Stimulated activated CD4-positive, alpha-beta T cell treated with anti-CD3 and anti-CD28 coated beads, Interleukin-2, amount 100 ng/mL, for 4 hours (primary cell): ENCODE measurements at places on chromosomes 7 and 10.

DNA sequence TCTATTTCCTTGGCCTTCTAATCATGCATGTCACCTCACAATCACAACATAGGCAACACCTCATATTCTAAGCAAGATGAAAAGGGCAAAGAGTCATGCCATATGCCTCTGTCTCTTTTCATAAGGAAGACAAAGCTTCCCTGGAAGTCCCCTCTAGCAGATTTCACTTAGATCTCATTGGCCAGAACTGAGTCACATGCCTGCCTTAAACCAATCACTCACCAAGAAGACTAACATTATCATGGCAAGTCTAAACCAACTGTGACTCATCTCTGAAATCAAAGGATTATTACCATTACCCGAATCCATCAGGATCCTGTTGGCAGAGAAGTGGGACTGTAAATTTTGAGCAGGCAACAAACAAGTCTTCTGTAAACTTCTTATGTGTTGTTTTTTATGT, 27.8 kb downstream of the CAV1 start:
- DNase-seq = no peak

- DNase-seq = no peak
Measured at GRCh38 chr7:15829691-15830090, 143.2 kb upstream of the MEOX2 start.

- peak; percentile 31 for DNase-seq
Measured at GRCh38 chr7:117127585-117128168, 174.4 kb downstream of the ST7 start.

DNA sequence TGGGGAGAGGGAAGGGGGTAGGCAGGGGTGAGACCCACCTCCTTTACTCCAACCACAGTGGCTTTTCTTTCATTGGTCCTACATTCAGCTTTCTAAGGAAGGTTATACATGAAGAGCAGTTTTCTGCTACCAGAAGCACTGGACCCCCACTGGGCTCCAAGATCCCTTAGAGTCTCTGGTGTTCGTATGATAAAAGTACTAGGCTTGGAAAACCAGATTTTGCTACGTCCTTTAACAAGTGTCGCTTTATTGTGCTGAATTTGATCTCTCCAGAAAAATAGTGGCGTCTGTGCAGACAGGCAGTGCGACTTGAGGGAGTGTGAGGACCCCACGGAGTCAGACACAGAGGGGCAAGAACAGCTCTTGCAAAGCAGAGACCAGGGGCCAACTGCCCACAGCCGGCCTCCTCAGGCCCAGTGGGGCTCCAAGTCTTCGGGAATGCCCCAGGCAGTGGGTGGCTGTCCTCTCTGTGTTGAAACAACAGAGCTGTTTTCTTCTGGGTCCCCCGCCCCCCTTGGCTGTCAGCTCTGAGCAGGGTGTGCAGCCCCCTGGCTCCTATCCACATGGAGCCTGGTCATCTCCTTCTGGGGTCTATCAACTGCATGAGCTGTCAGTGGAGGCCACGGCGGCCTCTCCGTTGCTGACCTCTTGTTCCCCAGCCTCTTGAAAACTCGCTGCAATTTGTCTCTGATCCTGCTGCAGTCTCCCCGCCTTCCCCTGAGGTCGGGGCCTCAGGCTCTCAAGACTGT, 333.2 kb downstream of the RPS24 start:
- no peak for DNase-seq

GRCh38 chr10:100482181-100482833, 19.5 kb downstream of the WNT8B start:
- peak; percentile 34 for DNase-seq

DNA sequence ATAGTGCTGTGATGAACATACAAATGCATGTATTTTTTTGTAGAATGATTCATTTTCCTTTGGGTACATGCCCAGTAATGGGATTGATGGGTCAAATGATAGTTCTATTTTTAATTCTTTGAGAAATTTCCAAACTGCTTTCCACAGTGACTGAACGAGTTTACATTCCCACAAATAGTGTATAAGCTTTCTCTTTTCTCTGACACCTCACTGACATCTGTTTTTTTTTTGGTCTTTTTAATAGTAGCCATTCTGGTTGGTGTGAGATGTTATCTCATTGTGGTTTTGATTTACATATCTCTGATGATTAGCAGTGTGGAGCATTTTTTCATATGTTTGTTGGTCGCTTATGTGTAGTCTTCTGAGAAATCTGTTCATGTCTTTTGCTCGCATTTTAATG, 195.0 kb upstream of the AGK start:
- DNase-seq = no peak

DNA sequence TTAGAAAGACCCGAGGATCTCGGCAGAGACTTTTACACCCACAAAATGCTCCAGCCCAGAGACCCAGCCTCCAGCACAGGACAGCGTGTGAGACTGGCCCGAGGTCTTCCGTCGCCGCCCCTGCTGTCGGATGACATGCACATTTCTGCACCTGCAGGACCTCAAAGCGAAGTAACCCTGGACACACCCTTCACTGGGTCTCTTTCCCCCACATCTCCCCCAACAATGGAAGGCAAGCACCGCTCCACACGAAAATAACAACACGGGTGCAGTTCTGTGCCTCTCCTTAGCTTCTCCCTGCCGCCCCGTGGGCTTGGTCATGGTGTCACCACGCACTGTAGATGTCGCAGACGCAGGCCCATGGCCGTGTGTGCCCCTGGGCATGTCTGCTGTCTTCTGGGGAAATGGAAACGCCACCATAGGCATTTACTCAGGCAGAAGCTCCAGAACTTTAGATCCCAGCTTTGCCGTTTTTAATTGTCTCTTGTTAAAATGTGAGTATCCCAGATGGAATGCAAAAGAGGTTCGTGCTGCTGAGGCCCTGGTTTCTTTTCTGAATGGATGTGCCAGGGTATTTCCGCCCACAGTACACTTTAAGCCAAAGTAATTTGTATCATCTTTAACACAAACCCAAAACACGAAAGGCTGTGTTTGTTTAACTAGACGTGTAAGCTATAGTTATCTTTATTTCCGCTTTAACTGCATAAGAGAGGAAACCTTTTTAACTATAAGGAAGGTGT, 237.9 kb downstream of the MGMT start:
- no peak for DNase-seq

GRCh38 chr7:30877015-30877769, 34.5 kb upstream of the AQP1 start:
- no peak for DNase-seq

DNA sequence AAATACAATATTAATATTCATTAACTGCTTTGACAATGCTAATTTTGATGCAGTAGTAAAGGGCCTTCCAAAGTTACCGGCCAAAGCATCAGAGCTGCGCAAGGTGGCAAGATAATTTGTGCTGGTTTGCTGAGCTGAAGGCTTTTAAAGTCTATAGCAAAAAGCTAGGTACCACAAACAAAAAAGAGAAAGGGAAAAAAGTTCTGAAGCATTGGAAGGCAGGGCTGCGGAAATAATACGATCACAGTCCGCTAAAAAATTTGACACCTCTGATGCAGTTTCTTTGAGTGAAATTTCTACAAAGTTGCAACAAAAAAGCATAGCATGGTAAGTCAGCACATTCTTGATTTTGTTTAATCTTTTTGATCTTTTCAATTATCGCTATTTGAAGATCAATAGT, 175.6 kb downstream of the TCF7L2 start:
- no peak for DNase-seq

- no peak for DNase-seq
Measured at GRCh38 chr10:30172673-30173072, 113.3 kb upstream of the JCAD start.

- no peak for DNase-seq
Measured at GRCh38 chr7:47148536-47149207, 433.2 kb downstream of the TNS3 start.

GRCh38 chr10:20330246-20330645, 514.0 kb downstream of the PLXDC2 start:
- DNase-seq = no peak

DNA sequence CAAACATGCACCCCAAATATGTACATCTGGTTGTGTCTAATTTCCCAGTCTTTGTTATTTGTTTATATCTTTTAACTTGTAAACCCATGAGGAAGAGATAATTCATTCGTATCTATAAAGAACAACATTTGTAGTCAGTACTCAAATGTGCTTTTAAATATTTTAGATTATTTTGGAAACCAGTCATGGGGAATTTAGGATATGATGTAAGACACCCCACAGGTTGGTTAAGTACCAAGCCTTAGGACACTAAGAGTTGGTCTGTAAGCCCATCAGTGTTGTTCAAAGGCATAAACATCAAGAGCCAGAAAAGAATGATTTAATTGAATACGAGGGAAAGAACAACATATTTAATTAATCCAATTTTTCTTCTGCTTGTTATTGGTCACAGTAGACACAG, 421.1 kb upstream of the SEMA3C start:
- no peak for DNase-seq

DNA sequence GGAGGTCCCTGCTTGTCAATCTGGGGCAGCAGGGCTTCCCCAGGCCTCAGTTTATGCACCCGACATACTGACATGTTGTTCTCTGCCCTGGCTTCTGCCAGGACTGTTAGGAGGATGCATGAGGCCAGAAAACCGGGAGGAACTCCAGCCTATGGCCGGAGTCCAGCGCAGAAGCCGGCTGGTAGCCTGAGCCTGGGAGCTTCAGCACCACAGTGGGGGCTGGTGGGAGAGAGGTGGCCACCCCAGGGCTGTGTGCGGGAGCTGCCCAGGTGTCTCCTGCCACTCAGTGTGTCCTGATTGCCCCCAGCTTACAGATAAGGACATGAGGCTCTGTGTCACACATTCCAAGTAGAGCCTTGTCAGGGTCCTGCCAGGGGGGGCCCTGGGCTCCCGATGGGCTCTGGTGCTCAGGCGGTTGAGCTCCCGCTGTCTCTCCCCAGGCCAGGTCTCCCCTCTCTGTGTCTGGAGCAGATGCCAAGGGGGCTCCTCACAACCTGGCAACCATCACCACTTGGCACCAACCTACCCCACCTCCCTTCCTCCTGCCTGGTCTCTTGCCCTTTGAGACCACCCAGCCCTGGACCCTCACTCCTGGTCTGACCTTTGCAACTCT, 32.3 kb downstream of the PPIF start:
- no peak for DNase-seq

DNA sequence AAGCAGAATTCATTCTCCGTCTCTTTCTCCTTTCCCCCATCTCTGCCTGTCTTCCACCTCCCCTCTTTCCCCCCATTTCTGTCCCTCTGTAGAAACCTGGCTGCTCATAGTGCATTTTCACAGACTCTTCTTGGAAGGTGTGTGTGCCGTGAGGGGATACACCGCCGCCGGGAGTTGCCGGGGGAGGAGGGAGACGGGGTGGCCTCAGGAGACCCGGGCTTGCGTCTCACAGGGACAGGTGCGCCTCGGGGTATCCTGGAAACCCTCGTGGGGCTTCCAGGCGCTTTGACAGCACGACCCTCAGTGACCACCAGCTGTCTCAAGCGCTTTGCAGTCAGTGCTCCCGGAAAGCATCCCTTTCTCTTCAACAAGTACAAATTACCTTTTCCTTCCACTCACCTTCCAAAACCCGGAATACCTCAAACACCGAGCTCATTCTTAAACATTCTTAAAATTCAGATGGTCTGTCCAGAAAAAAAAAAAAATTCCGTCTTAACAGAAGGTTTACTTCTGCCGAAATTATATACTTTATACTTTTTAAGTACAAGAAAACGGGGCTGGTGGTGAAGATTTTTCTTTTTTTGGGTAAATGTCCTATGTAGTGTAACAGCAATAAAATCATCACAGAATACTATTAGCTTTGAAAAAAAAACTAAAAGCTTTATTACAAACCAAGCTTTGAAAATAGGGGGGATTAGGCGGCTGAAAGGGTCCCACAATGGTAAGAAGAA, 8.2 kb downstream of the EMX2 start:
- no peak for DNase-seq

- DNase-seq = peak; percentile 4
Measured at GRCh38 chr10:6171881-6172695, 30.6 kb upstream of the PFKFB3 start.
